Activated CD4-positive, alpha-beta T cell treated with anti-CD3 and anti-CD28 coated beads, Interleukin-2, amount 10 ng/mL, durations not matched to agents 24 days and 14 days (primary cell): ENCODE measurements at places on chromosomes 1 and 21. TPM values are rescaled to one million over a fixed set of nuclear protein-coding genes. Genes with fewer than 3 reads are reported as not detected.

- H3K27me3 ChIP-seq, result peaks cover 2% of the 10 kb centered on the region
- H3K4me1 ChIP-seq, result no peaks in the 10 kb centered on the region
- no peaks in the 10 kb centered on the region for H3K36me3 ChIP-seq
- DNase-seq, result no peak
- H3K4me3 ChIP-seq, result no peak overlapping the region
- H3K27ac ChIP-seq, result no peak overlapping the region
Measured at GRCh38 chr1:178650934-178651511, 74.0 kb upstream of the RALGPS2 start.

GRCh38 chr1:56255516-56256152 lies 323.7 kb downstream of the PLPP3 start:
- H3K4me1 ChIP-seq, result no peaks in the 10 kb centered on the region
- H3K4me3 ChIP-seq, result no peak overlapping the region
- no peak for DNase-seq
- H3K27ac ChIP-seq, result no peak overlapping the region
- no peaks in the 10 kb centered on the region for H3K27me3 ChIP-seq
- no peaks in the 10 kb centered on the region for H3K36me3 ChIP-seq

DNA sequence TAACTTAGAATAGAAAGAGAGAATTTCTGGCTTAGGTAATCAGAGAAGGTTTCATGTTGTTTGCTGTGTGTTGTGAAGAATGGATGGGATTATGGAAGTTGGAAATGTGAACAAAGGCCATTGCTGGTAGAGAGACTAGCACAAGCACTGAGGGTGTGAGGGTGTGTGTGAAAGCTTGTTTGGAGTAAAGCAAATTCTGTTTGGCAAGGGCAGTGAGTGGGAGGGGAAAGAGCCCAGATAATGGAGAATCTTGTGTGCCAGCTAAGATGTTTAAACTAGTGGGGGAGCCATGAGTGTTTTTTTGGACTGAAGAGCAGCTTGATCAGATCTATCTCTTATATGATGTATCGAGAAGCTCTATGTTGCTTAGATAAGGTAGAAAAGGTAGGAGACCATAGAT lies 107.1 kb downstream of the DISP1 start:
- no peak overlapping the region for H3K4me3 ChIP-seq
- no peaks in the 10 kb centered on the region for H3K27me3 ChIP-seq
- DNase-seq, result no peak

GRCh38 chr1:18703041-18703621 lies 72.5 kb downstream of the PAX7 start:
- H3K36me3 ChIP-seq, result no peaks in the 10 kb centered on the region
- peaks cover 2% of the 10 kb centered on the region for H3K4me1 ChIP-seq
- no peak overlapping the region for H3K27ac ChIP-seq
- DNase-seq, result no peak

- DNase-seq, result no peak
- H3K4me1 ChIP-seq, result no peaks in the 10 kb centered on the region
- no peaks in the 10 kb centered on the region for H3K36me3 ChIP-seq
- H3K27me3 ChIP-seq, result no peaks in the 10 kb centered on the region
- H3K27ac ChIP-seq, result no peak overlapping the region
Measured at GRCh38 chr1:171220081-171220420, 28.2 kb upstream of the FMO1 start.

The MAN1C1 gene
- total RNA-seq, result 2.2 and 2.9 TPM in 2 replicates
